ENCODE measurements at places on chromosomes 3 and 15.

DNA sequence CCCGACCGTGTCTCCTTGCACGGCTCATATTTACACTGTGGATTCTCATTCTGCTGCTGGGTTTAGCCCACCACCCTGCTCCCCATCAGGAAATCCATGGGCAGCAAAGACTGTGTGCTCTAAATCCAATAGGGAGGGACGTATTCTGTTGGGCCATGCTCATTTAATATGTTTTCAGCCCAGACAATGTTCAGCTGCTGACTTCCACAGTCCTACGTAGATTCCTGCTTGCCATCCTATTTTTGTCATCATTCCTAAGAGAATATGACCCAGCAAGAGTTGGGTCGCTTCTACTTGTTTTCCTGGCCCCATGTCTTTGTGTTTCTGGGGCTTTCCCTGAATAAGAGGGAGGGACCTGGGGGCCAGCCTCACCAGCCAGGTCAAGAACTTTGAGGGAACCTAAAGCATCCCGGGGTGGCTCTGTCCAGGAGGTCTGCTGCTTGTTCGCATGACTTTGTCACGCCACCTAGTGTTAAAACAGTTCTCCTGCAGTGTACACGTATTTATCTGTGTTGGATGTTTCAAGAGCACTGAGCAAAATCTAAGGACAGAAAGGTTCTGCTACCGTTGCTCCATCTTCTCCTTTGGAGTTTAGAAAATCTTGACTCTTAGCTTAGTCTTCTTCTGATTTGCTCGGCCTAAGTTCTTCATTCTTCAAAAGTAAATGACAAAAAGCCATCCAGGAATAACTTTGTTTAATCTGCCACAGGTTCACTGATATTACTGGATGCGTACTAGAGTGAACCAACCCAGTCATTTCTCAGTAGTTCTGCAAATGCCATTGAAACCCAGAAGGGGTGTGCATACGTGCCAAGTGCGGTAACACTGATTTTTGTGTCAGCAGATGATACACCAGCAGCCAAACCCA, 79.8 kb upstream of the NR2E3 start:
- peak; percentile 33 for DNase-seq

- DNase-seq = no peak
Observed at GRCh38 chr15:40911141-40911540, 16.9 kb downstream of the VPS18 start.

GRCh38 chr3:61964566-61964965, 403.2 kb downstream of the PTPRG start:
- no peak for DNase-seq

DNA sequence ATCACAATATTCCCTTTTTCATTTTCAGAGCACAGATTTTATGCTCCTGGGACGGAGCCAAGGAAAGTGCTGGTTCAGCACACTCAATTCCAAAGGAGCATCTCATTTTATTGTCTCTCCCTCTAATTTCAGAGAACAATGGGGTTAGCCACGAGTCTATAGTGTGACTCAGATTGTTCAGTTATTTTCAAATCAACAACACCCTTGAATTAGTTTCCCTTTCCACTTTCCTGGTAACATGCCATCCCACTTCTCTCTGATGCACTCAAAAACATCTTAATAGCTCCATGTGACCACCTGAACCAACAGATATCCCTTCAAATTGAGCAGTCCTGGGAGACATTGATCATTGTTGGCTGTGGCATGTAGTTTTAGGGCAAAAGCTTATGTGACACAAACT, 389.7 kb upstream of the MDFIC2 start:
- no peak for DNase-seq

DNA sequence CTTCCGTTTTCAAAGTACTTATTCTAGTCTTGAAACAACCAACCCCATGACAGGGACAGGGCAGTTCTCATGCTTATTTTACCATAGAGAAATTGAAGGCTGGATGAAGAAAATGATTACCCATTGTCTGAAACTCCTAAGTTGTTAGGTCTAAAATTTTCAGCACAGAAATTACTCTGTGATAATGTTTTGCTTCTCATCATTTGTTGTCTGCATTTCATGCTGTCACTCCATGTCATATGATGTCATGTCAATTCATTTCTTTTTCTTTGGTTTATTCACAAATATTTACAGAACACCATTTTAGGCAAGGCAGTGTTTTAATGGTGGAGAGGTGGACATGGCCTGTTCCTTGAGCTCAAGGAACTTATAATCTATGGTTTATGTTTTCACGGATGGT, 98.2 kb upstream of the RASGRP1 start:
- DNase-seq = no peak

Measured in right renal pelvis (tissue), 4 donors.